ENCODE measurements at places on chromosomes 4 and X. TPM values are rescaled to one million over a fixed set of nuclear protein-coding genes. Genes with fewer than 3 reads are reported as not detected.

The F11 gene
- not detected for total RNA-seq

The TRIM75 gene
- total RNA-seq, result not detected

The AFP gene
- not detected for total RNA-seq

DNA sequence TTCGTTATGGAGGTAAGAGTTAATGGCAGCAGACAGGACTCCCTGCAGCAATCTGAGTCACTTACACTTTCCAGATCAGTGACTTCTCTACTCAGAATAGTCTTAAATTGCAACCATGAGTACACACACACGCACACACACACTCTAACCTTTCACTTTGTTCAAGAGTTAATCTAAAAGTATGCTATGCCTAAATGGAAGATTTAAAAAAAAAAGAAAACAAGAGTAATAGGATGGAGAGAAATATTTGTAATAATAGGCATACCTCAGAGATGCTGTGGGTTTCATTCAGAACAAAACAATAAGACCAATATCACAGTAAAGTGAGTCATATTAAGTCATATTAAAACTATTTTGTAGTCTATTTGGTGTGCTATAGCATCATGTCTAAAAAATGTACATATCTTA, 969.1 kb upstream of the PCDH10 start:
- no peak for ATAC-seq

DNA sequence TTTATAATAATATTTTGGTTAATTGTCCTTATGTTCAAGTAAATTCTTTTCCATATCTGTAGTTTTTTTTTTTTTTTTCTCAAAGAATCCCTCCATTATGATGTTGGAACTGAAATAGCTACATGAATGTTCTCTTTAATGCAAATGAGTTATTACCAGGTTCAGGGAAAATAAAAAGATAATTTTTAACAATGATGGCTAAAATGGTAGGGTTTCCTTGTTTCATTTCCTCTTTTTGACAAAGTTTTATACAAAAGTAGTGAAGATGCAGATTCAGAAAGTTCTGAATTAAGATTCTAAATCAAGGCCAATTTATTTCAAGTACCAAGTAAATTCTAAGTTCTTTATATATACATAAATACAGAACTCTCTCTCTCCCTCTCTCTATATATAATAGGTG, 779.0 kb upstream of the INTU start:
- no peak for ATAC-seq

- ATAC-seq, result no peak
These were observed 191.4 kb upstream of the MAB21L2 start for GRCh38 chr4:150390531-150390910.

- no peak for ATAC-seq
These were observed 893 bp downstream of the RLIM start for GRCh38 chrX:74613370-74614092.

Data from esophagus mucosa (tissue), 1 donor.